ENCODE measurements at places on chromosomes 13 and 19.
A peak's percentile ranks its signal among the peaks of the same experiment; 100 is the strongest.

DNA sequence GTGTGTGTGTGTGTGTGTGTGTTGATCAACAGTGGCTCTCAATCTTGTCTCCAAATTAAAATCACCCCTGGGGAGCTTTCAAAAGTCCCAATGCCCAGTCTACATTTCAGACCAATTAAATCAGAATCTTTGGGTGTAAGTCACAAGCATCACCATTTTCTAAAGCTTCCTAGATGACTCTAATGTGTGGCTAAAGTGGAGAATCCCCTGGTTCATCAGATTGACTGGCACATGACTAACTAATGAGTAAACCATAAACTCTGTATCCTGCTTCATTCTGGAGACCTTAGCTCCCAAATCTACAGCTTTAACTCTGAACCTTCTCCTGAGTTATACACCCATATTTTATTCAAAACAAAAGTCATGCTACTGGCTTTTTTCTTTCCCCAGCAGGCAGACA is 131.3 kb downstream of the SUCLA2 start:
- DNase-seq: no peak

GRCh38 chr19:12838182-12838885 is at the start of gene MAST1:
Gene MAST1 (plus strand): TSS chr19:12838515. CDS start chr19:12838573, 58 bp downstream.
- DNase-seq: peak; percentile 83

DNA sequence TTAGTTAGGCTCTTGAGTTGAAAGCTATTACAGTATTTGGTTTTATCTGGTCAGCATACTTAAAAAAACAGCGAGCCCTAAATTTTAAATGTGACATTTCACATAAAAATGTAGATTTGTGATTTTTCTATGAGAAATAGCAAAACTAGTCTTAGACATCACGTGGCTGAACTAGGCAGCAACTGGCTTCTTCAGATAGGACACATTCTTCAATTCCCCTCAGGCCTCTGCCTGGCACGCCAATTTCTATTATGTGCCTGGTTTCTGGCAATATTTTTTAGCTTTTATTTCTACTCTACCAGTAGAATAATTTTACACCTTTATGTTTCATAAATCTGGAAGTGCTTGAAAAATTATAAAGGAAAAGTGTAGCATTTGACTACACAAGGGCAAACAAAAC is 433.7 kb downstream of the DIAPH3 start:
- DNase-seq: no peak

- DNase-seq: no peak
Measured at GRCh38 chr13:98022210-98022609, 68.7 kb downstream of the IPO5 start.

DNA sequence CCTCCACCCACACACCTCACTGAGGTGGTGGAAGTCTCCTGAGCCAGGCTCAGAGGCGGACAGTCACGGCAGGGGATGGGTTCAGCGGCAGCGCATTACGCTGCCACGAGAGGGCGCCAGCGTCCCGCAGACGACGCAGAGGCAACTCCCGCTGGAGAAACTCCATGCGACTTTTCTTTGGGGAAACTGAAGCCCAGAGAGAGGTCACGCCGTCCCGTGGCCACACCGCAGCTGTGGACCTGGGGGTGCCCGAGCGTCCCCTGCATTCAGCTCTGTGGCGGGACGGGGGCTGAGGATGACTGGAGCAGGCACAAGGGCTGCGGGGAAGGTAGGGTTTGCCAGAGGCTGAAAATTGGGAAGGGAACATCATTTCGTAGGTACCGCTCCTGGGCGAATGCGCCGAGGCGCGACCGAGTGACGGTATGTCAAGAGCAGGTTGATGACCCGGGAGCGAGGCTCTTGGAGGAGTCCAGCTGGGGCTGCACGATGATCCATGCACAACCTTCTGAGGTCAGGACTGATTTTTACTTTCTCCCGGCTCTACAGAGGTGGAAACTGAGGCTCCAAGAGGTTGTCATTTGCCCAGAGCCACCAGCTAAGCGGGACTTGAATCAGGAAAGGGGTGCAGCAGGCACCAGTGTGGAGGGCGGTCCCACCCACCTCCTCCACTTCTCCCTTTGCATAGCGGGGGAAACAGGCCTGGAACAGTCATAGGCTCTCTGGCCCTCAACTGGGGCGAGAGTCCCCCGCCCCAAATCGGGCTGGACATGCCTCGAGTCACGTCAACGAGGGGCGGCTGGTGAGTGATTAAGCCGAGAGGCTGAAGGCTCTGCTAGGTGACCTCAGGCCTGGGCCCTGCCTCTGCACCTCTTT is 690 bp upstream of the ARRDC2 start:
- DNase-seq: peak; percentile 89

DNA sequence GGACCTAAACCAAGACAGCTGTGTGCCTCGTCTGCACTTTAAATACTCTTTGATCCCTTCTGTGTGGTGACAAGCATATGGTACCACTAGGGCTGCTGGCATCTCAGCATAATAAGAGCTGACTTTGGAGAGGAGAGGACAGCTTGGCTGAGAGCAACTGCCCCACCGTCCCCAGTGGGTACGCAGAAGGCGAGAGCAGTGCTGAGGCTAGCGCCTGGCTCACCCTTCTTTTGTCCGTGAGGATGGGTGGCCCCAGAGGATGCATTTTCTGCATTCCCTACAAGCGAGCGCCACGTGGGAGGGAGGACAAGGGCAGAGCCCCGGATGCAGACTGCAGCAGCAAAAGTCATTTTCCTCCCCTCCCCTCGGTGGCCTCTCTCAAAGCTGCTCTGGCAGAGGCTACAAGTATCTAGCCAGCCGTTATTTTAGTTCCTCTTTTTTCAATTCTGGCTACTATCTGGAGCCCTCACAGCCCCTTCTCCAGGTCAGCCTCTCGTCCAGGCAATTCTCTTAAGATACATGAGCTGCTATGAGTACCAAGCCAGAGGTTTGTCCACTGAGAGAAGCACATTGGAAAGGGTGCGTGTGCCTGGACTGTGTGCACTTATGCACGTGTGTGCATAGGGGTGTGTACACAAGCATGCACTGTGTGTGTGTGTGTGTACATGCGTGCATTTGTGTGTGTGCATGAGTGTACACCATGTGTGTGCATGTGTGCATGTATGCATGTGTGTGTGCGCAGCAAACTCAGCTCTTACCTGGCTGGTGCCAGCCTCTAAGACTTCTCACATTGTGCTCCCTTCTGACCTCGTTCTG is 51.3 kb downstream of the RAB20 start:
- DNase-seq: no peak

- DNase-seq: no peak
Measured at GRCh38 chr13:99403458-99403971, 96.3 kb upstream of the GPR183 start.

- DNase-seq: no peak
Measured at GRCh38 chr19:13007292-13008045, 12.2 kb downstream of the NFIX start.

GRCh38 chr13:34864671-34865070 is 77.4 kb upstream of the NBEA start:
- DNase-seq: peak; percentile 21

GRCh38 chr13:100552755-100553154 is 35.8 kb downstream of the GGACT start:
- no peak for DNase-seq

DNA sequence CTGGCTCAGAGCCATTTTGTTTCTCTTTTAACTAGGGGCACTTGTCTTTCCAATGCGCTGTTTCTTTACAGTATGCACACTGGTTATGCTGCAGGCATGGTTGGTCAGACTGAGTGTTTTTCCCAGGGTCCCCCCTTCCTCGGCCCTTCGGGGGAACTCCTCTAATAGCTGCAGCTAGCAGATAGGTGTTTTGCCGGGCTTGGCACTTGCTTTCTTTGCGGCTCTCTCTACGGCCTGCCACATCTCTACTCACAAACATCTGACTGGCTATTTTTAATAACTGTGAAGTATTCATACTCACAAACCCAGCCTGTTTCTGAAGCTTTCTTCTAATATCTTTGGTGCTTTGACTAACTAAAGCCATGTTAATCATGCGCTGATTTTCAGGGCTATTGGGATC is 89.4 kb downstream of the SLC25A15 start:
- no peak for DNase-seq

GRCh38 chr13:110965038-110965754 is 50.3 kb upstream of the ANKRD10 start:
- DNase-seq: peak; percentile 63

DNA sequence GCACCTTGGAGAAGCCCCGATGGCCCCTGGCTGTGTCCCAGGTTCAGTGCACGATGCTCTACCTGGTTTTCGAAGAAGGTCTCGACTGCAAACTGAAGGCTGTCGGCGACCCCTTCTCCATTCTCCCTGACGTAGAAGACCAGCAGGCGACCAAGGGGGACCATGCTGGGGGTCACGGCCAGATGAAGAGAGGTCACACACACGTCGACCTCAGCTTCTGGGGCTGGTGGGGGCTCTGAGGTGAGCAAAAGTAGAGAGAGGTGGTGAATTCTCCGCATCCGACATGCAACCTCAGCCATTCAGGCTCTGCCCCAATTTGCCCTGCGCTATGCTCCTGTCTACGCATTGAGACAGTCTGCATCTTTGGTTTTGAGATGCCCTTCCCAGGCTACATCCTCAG is 49.3 kb downstream of the CPAMD8 start:
- no peak for DNase-seq

GRCh38 chr13:35482527-35482926 is 6.0 kb upstream of the MAB21L1 start:
- DNase-seq: no peak

DNA sequence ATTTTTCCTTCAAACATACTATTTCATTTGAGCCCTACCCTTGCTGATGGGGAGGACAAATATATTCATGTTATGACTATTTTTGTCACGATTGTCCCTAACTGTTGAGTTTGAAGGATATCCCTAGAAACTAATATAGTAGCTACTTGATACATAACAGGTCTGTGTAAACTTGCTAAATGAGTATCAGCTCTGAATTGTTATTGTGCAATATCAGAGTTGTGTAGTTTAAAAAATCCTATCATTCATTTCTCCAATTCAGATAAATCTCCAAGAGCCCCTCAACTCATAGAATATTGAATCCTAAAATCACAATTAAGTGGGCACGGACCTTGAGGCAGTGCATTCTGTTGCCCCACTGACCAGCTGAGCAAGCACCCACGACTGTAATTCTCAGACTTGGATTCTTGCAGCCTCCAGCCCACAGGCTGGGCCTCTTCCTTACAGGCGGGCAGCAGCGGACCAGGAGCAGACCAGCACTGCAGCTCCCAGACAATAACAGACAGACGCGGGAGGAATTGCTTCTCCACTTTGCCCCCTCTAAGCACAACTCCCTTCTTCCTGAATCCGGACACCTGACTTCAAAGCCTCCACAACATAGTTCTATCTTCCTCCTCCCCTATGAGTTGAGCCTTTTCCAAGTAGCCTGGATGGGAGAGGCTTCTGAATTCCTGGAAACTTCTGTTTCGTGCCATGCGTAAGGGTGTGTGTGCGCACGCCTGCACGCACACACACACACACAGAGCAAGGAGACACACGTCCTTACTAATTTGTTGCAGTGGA is 337.6 kb upstream of the ARGLU1 start:
- no peak for DNase-seq

GRCh38 chr19:57273014-57273413 is 7.3 kb upstream of the ZNF460 start:
- no peak for DNase-seq

DNA sequence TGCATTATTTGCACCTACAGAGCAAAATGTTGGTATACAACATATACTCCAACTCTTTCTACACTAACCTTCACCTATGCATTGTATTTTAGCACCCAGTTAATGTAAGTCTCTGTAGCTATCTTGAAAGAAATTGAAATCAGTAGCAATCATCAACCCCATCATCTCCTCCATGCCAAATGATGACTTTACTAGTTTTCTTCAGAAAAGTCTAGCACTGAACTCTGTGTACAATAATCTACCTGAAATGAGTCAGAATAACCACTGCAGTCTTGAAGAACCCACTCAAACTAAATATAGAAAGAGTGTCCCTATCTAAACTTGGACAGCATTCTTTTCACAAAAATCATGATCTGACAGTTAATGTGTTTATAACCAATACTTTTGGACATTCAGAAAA is 9.8 kb downstream of the IRS2 start:
- no peak for DNase-seq

GRCh38 chr13:34933349-34933748 is 8.7 kb upstream of the NBEA start:
- no peak for DNase-seq

GRCh38 chr13:78309497-78310180 is 293.7 kb downstream of the POU4F1 start:
- DNase-seq: no peak

GRCh38 chr19:35154525-35155406 is at the start of gene FXYD5:
Gene FXYD5 (plus strand): TSS chr19:35154735. CDS start chr19:35155551, 816 bp downstream.
- DNase-seq: peak; percentile 86
